Activated T-cell treated with anti-CD3 and anti-CD28 coated beads for 4 hours (primary cell): ENCODE measurements at places on chromosomes 3 and 15.

GRCh38 chr15:80152896-80153876 lies at the start of gene FAH:
Gene FAH (plus strand): TSS chr15:80152999. CDS start chr15:80153055, 56 bp downstream.
- no peak for DNase-seq

DNA sequence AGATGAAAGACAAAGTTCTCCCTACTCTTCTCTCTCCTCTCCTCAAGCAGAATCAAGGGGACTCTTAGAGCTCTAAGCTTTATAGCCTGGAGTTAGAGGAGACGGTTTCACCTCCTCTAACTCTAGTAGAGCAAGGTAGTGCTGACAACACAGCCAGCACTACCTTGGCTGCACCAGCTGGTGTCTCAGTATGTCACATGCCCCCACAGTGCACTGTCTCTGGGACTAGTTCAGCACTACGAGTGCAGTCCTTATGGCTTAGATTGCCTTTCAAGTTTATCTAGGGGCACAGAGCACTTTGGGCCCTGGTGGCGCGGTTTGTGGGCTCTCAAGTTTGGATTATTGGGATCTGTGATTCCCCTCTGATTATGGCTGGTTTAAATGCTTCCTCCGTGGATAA lies 614.1 kb upstream of the NECTIN3 start:
- DNase-seq = no peak

- no peak for DNase-seq
Observed at GRCh38 chr3:10522646-10523303, 17.4 kb upstream of the ATP2B2 start.

GRCh38 chr15:85474700-85475316 lies 94.4 kb downstream of the AKAP13 start:
- DNase-seq = no peak

- DNase-seq = no peak
Observed at GRCh38 chr3:113405180-113405579, 36.1 kb downstream of the CFAP44 start.

- DNase-seq = no peak
Observed at GRCh38 chr15:69462030-69462492, 9.4 kb downstream of the RPLP1 start.

GRCh38 chr15:101545548-101546505 lies 56.3 kb upstream of the PCSK6 start:
- no peak for DNase-seq

DNA sequence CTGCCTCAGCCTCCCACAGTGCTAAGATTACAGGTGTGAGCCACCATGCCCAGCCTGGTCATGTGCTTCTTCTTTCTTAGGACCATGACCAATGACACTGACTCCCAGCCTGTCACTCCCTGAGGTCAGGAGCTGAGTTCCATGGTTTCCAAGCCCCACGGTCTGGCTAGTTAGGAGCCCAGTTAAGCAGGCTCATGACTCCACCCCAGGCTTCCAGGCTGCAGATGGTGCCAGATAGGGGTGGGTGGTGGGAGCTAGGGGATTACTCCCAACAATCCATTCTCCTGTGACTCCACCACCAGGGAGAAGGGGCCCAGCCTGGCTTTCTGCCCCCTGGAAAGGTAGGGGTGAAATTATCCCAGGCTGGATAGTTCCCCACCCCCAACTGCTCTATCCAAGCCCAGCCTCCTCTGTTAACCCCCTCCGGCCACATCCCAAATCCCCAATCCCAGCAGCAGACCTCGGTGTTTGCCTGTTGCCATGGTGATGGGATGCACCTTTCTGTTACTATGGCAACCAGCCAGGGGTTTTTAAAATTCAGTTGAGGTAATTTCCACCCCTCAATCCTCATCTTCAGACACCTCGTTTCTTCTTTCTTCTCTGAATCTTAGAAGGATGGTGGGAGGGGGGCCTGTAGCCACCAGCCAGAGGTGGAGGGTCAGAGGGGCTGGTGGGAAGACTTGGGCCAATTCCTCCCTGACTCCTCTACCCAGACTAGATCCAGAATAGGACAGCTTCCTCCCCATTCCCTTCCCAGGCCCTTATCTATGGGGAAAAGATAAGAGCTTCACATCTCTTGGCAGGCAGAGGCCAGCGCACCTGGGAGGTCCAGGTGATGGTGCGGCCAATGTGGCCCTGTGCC lies 22.5 kb upstream of the SEMA3F start:
- no peak for DNase-seq

DNA sequence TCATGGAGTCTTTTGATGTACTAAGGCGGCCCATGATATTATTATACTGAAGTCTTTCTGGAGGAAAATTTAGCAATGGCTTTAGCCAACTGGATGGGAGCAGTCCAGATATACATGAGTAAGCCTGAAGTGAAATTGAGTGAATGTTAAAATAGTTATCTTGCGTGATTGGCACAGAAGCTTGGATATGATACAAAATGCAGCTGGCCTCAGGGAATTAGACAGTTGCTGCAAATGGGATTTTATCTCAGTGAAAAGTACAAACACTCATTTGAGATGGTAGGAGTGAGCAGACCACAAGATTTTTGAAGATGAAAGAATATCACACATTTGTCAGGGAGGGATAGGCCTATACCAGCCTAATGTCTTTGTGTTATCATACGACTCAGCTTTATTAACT lies 8.9 kb downstream of the LMOD3 start:
- DNase-seq = no peak
